NCI-H1417 treated with DMSO at 0.1 percent for 48 hours (cell line): ENCODE measurements at places on chromosomes 1 and 21.
A peak's percentile ranks its signal among the peaks of the same experiment; 100 is the strongest.

GRCh38 chr1:180562640-180563025 lies 3.9 kb downstream of the OVAAL start:
- DNase-seq: no peak

- DNase-seq: no peak
These were observed 41.7 kb upstream of the ECE1 start for GRCh38 chr1:21331752-21332478.

DNA sequence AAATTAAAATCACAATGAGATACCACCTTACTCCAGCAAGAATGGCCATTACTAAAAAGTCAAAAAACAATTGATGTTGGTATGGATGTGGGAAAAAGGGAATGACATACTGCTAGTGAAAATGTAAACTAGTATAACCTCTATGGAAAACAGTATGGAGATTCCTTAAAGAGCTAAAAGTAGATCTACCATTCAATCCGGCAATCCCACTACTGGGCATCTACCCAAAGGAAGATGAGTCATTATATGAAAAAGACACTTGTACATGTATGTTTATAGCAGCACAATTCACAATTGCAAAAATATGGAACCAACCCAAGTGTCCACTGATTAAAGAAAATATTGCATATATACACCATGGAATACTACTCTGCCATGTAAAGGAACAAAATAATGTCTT lies 37.2 kb downstream of the SUSD4 start:
- DNase-seq: no peak

DNA sequence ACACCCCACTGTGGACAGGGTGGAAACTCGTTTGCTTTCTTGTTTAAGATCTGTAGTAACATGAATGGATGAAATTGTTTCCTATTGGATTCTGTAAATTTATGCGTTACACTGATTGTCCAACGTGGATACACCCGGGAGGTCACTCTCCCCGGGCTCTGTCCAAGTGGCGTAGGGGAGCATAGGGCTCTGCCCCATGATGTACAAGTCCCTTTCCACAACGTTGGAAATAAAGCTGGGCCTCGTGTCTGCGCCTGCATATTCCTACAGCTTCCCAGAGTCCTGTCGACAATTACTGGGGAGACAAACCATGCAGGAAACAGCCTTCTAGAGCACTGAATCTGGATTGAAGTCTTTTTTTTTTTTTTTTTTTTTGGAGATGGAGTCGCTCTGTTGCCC lies 1.4 kb downstream of the RCC1 start:
- no peak for DNase-seq

DNA sequence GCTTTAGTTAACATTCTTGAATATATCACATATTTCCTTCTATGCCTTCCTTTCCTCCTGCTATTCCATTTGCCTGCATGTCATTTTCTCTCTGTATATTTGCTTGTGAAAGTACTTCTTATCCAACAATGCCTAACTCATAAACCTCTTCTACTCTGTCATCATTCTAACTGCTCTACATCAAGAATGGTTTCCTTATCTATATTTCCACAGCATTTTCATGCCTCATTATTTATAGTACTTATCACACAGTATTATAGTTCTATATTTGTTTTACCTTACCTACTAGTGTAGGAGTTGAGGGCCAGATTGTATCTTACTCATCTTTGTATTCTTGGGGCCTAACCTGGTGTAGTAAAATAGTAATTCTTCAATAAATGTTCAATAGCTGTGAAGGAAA lies 91.5 kb downstream of the ZMYM4 start:
- no peak for DNase-seq

DNA sequence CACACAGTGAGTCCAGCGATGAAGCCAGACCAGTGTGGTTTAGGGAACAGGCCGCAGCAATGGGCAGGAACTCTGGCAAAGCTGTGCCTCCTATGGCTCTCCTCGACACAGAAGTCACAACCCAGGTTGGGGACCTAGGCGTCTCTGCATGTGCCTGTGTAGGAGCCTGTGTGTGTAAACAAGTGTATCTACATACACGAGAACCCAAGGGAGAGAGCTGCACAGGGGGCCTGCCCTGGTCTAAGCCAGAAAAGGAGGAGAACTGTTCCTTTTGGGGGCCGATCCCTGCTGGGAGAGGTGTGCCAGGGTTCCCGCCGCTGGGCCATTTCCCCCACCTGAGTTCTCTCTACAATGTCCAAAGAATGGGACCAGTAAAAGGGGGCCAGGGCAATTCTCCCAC lies 56.0 kb downstream of the CD247 start:
- DNase-seq: no peak

- no peak for DNase-seq
These were observed 864.0 kb downstream of the PLA2G4A start for GRCh38 chr1:187692799-187693198.

GRCh38 chr1:221414772-221415539 lies 326.9 kb downstream of the DUSP10 start:
- DNase-seq: no peak

- DNase-seq: no peak
These were observed 914 bp upstream of the ADGRB2 start for GRCh38 chr1:31765041-31765467.

- no peak for DNase-seq
These were observed 35.5 kb downstream of the C21orf91 start for GRCh38 chr21:17783481-17784179.

GRCh38 chr21:34942911-34943310 lies 106.2 kb downstream of the RUNX1 start:
- no peak for DNase-seq

- no peak for DNase-seq
These were observed 302.3 kb upstream of the NRIP1 start for GRCh38 chr21:15367061-15367626.

- DNase-seq: no peak
These were observed 221.1 kb downstream of the LMO4 start for GRCh38 chr1:87549738-87550137.

DNA sequence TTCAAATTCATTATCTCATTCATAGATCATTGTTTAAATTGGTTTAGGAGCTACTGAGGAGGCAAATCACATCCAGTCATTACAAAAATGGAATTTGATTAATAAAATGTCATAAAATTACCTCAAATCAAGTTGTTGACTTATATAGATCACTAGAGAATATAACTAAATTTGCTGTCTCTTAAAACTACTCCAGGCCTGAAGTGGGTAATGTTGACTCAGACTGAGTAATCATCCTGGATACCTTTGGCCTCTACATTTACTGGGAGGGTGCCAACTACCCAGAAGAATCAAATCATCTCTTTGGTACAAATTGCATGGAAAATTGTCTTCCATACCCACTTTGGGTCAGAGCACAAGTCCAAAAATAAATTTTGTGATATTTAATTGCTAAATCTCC lies 191.2 kb upstream of the GREM2 start:
- DNase-seq: no peak

- no peak for DNase-seq
These were observed 2.3 kb upstream of the CTNNBIP1 start for GRCh38 chr1:9912264-9912936.

- no peak for DNase-seq
These were observed 32.7 kb downstream of the PPP2R5A start for GRCh38 chr1:212317916-212318315.

DNA sequence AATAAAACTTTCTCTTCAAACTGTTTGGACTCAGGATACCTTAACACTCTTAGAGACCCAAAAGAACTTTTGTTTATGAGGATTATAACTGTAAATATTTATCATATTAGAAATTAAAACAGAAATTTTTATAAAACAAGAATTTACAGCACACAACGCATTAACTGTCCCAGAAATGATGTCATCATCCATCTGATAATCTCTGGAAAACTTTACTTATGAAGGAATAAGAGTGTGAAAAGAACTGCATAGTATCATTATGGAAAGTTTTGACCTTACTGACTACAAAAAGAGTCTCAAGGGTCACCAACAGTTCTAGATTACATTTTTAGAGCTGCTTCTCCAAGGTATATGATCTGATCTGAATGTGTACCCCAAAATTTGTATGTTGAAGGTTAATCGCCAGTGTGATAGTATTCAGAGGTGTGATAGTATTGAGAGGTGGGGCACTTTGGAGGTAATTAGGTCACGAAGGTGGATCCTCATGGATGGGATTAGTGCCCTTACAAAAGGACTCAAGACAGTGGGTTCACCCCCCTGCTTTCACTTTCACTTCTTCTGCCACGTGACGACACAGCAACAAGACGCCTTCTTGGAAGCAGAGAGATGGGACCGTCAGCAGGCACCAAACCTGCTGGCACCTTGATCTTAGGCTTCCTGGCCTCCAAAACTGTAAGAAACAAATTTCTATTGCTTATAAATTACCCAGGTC lies 95.7 kb upstream of the NR5A2 start:
- DNase-seq: no peak

- no peak for DNase-seq
These were observed 36.8 kb upstream of the CXADR start for GRCh38 chr21:17476006-17476405.

GRCh38 chr21:40997831-40998230 lies 150.9 kb upstream of the DSCAM start:
- DNase-seq: no peak

GRCh38 chr1:220895412-220895946 lies 16.2 kb downstream of the HLX start:
- DNase-seq: no peak

DNA sequence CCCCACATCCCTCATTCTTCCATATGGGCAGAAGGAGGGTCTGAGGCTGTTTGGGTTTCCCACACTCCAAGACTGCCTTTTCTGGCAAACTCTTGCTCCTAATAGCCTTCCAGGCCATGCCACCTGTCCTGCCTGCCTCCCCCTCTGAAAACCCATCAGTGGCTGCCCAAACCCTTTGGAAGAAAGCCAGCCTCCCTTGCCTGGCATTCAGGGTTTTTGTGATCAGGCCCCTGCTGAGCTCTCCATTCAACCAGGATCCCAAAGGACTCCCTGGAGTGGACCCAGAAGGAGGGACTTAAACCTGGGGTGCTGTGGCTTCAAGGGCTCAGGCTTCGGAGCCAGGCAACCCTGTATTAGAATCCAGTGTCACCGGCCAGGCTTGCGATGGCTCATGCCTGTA lies 4.2 kb upstream of the GUCA2A start:
- DNase-seq: no peak

- DNase-seq: no peak
These were observed 320.3 kb downstream of the PAPPA2 start for GRCh38 chr1:176783309-176783708.

GRCh38 chr1:9239622-9240401 lies 5.2 kb downstream of the H6PD start:
- DNase-seq: no peak

DNA sequence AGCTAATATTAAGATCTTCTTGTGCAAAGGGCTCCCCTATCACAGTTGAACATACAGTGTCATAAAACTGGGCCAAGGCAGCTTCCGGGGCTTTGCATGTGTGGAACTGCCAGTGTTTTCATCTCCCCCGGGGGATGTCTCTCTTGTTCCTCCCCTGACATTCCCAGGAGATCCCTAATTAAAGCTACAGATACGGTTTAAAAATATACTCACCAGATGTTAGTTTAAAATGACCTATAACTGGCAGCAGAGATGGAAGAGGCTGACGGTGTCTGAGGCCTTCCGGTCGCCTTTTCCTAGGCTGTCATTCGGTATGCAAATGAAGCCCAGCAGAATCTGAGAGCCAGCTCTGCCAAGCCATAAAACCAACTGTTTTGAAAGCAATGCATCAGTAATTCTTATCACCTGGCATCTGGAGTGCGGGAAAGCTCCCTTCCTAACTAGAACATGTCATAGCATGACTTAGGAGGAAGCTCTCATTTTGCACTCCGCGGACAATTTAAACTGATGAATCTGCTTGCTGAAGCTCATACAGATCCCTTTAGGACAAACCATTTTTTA lies 436.5 kb upstream of the VAMP3 start:
- peak; percentile 37 for DNase-seq

DNA sequence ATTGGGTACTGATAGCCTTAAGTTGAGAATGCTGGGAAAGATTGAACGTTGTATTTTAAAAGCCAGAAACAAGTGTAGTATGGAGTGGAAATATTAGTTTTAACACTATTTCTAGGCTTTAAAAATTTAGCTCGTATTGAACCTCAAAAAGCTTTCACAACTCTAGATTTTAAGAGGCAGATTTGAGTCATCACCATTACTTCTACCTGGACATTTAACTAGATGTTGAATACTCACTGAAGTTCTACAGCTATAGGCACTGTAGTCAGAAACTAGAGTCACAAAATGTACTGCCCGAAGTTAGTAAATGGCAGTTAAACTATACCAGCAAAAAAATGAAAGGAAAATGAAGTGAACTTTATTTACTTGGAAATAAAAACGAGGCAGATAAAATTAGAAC lies 96.5 kb downstream of the NEK7 start:
- DNase-seq: no peak

DNA sequence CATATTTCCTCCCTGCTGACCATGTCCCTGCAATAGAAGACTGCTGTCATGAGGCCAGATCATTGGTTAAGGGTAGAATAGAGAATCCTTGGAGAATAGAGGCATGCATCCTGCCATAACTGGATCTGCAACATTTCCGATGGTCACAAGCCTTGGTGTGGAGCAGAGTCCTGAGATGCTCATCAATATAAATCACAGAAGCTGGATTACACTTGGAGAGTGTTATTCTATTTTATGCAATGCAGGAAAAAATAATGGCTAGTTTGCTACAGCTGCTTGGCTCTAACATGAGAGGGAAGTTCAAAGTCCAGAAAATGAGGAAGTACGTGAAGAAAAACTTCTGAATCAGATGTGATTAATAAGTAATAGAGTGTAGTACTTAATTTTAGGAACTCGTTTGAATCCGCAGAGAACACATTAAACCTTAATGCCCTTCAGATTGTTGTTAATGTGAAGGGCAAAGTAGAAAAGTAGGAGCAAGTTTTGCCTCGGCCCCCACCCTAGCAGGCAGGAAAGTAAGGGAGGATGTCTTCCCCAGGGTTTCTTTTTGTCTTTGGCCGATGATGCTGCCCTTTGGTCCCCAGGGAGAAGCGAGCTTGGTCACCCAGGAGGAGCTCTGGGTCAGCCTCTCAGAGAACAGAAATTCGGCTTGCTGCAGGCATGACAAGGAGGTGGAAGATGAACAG lies 59.5 kb downstream of the KCNK1 start:
- no peak for DNase-seq

GRCh38 chr1:234975122-234975940 lies 153.3 kb downstream of the TOMM20 start:
- no peak for DNase-seq

GRCh38 chr1:47898133-47898845 lies 98.9 kb downstream of the TRABD2B start:
- no peak for DNase-seq

- DNase-seq: no peak
These were observed 15.3 kb downstream of the SPATA46 start for GRCh38 chr1:162361349-162361748.

GRCh38 chr1:20538227-20538626 lies 14.1 kb upstream of the FAM43B start:
- no peak for DNase-seq

GRCh38 chr1:30024411-30025195 lies 698.8 kb downstream of the MATN1 start:
- DNase-seq: no peak
